ENCODE measurements at places on chromosomes 5 and 9.

DNA sequence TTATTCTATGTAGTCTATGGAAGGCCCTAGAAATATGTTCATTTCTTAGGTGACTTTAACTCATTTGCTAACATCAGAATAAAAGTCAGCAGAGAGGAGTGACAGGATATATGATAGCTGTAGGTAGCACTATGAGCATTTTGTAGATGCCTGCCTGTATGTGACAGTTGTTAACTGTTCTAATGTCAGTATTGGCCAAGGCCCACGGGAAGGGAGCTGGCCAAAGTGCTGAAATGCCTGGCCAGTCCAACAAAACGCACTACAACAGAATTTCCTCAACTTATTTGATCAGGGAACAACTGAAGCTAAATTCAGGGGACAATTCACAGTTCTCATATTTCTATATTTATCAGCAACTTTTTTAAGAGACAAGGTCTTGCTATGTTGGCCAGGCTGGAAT lies 20.8 kb downstream of the SV2C start:
- no peak for DNase-seq

- no peak for DNase-seq
These were observed 135.6 kb upstream of the SMARCA2 start for GRCh38 chr9:1879501-1879900.

DNA sequence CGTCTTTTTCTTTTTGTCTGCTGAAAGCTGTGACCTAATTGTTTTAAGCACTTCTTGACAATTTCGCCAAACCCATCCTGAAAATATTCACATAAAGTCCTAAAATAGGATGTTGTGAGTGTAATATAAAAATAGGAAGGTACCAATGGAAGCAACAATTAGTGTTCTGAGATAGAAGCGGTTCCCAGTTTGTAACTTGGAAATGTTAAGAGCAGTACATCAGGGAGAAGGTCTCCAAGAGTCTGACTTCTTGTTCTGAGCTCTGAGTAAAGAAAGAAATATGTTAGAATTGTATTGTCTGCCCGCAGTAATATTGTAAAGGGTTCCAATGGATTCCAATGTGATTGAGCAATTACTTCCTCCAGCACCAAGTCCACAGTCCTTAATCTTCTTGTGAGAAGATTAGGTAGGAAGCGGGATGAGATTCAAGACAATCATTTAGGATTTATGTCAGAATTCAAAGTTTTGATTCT lies 3.9 kb downstream of the VCAN start:
- no peak for DNase-seq

GRCh38 chr5:153974813-153975163 lies 63.9 kb downstream of the FAM114A2 start:
- no peak for DNase-seq

GRCh38 chr9:79667817-79668436 lies 96.2 kb downstream of the TLE4 start:
- no peak for DNase-seq

- no peak for DNase-seq
These were observed 20.6 kb upstream of the PTGES start for GRCh38 chr9:129773262-129774048.

- DNase-seq: no peak
These were observed 146.1 kb upstream of the ZNF462 start for GRCh38 chr9:106716820-106717219.

DNA sequence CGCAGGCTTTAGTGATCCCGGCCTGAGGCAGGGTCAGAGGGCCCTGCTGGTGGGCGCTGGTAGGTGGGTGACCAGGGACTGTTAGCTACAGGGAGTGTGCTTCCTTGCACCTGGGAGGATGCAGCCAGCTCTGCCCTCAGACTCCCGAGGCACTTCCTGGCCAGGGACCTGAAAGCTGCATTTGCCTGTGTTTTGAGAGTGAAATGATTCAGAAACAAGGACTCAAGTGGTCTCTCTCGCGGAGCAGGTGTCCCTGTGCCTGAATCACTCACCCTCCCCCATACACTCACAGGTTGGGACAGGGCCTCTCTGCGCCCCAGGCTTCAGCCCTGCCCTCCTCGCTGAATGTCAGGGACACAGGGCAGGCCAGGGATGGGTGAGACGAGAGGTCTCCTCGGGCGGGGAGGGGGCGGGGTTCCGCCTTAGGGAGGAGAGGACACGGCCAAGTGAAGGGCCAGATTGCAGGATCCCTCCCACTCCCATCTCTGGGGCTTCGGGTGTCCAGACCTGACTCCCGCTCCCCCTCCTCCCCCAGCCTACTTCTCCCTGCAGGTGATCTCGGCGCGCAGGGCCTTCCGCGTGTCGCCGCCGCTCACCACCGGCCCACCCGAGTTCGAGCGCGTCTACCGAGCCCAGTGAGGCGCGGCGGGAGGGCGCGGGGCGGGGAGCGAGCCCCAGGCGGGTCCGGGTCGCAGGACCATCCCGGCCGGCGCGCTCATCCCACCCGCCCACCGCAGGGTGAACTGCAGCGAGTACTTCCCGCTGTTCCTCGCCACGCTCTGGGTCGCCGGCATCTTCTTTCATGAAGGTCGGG lies 1.5 kb downstream of the LTC4S start:
- DNase-seq: peak; percentile 32

DNA sequence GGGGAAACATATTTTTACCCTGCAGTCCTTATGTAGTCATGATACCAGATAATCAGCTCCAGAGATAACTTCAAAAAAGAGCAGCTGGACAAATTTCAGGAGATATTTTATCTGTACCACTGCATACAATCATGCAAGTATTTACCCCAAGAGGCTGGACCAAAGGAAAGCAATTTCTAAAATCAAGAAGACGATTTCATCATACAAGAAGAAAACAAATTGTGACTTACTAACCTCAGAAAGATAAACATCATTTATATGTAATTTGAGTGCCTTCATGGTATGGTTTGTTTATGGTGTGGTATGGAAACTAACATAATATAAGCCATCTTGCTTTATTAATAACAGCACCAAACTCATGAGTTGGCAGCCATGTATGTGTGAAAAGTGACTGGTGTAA lies 603.6 kb downstream of the PSAT1 start:
- no peak for DNase-seq

GRCh38 chr9:14993061-14993800 lies 83.0 kb upstream of the FREM1 start:
- DNase-seq: peak; percentile 55

GRCh38 chr9:101691657-101692056 lies 46.8 kb downstream of the GRIN3A start:
- no peak for DNase-seq

DNA sequence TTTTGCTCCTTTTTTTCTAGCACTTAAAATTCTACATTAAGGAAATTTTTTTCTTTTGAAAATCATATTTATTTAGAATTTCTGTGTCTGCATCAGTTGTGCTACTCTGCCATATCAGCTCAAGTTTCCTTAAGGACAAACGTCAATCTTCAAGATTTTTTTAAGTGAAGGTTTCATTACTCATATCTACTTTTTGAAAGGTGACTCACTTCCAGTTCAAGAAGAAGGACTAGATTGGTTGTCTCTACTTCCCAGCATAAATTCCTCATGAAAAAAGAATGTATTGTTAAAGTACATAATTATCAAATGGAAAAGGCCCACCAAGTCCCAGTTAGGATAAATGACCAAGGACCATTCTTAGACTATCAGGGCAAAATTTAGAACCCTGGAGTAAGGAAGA lies 626.5 kb downstream of the DMRTA1 start:
- no peak for DNase-seq

DNA sequence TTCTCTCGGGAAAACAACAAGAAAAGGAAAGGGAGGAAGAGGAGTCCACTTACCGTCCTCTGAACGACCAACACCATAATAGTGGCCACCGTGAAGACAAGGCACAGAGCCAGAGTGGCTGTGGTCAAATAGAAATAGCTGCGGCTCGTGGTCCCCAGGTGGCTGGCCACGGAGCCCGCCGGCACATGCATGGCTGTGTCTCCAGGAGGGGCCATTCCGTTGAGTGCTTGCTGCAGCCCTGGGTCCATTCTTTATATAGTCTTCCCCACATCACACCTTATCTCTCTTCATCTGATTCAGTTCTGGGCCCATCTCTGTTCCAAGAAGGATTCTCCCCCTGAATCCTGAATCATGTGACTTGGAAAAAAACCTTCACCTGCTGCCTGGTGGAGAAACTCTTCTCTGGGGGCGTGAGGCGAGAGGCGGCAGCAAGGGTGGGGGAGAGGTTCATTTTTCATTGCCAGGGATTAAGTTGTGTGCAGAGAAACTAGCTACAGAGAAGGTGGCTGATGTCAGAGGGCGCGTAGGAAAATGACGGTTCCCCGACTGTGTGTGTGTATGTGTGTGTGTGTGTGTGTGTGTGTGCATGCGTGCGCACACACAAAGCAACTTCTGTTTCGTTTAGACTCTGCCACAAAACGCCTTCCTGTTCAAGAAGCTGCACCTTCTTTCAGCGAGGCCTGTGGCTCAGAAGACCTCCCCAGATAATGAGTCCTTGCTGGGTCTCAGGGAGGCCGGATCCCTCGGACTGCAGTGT lies at the start of gene TNFSF8:
TNFSF8 (minus strand) TSS at position 536 of the 757 bp plus-strand sequence; CDS start at position 248, 288 bp downstream.
- DNase-seq: no peak

DNA sequence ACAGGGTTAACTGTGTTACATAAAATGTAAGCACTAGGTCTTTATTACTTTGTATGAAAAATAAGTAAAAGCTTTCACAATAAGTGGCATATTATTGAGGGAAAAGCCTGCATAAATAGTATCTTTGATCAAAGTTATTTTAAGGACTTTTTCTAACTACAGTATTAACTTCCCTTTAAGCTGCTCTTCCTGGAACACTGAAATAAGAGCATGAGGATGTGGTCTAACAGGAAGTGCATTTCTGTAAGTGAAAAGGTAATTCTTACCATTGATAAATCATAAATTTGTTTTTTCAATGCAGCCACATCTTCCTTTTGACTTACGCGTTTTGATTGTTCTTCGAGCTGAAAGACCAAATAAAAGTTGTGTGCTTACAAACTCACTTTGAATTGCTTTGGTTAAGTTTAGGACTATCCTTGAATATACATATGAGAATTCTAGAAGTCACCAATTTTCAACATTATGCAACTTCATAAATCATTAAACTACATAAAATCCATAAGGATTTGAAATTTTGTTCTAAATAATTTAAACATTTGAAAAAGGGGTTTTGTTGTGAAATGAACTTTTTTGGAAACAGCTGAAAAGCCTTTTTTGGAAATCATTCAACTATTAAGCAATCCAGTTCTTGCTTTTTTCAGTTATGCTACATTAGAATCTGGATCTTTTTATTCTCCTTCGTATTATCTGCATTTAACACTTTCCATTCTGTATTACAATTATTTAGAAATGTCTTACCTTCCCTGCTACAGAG lies 50.6 kb downstream of the RASEF start:
- no peak for DNase-seq

DNA sequence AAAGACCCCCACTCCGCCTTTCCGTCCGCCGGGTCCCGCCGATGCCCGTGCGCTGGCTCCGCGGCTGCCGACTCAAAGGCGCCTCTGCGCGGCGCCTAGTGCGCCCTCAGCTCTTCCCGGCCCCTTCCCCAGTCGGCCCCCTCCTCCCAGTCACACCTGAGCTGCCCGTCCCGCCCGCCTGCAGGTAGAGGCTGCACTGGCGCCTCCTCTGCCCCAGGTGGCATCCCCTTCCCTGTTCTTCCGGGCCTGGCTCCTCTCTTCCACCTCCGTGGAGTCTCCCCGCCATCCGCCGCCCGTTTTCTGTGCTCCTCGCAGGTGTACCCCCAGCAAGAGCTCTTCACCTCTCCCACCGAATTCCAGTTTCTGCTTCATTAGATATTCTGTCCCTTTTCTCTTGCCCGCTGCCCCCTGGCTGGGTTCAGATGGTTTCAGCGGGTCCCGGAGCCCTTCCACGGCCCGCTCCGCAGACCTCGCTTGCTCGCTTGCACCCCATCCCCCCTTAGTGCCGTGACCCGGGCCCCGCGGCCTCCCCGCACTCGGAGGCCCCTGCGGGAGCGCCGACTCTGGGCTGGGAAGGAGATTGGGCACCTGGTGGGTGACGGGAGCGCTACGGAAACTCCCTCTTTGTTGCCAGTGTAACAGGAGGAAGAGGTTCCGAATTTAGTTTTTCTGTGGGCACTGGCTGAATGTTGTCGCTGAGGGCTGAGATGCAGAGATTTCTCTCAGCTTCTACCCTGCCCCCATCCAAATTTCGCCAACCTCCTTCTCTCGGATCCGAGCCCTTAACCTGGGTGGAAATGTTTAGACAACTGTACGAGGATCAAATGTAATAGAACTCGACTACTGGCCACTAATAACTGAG lies 809 bp downstream of the SLC44A1 start:
- peak; percentile 37 for DNase-seq

- DNase-seq: no peak
These were observed 1046.2 kb upstream of the DMAC1 start for GRCh38 chr9:8845808-8846207.

- DNase-seq: no peak
These were observed 339.7 kb downstream of the TMEM232 start for GRCh38 chr5:110386782-110387181.

- peak; percentile 62 for DNase-seq
These were observed 135.9 kb downstream of the MACROH2A1 start for GRCh38 chr5:135263022-135263668.

GRCh38 chr5:21680641-21681040 lies 1172.5 kb downstream of the CDH12 start:
- no peak for DNase-seq

DNA sequence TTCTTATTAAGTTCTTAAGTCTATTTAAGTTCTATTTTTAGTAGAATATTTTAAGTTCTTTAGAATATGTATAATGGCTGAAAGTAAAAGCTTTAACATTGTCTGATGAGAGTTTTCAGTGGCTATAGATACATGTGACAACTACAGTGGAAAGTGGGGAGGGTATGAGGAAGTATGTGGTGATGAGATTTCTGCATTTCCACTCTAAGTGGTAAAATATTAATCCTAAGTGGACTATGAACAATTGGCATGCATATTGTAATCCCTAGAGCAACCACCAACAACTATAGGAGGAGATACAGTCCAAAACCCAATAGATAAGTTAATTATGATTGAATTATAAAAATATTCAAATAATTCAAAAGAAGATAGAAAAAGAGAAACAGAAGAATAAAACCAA lies 183.6 kb downstream of the GADD45G start:
- DNase-seq: no peak

GRCh38 chr5:139871614-139872013 lies 76.0 kb downstream of the PSD2 start:
- DNase-seq: no peak

DNA sequence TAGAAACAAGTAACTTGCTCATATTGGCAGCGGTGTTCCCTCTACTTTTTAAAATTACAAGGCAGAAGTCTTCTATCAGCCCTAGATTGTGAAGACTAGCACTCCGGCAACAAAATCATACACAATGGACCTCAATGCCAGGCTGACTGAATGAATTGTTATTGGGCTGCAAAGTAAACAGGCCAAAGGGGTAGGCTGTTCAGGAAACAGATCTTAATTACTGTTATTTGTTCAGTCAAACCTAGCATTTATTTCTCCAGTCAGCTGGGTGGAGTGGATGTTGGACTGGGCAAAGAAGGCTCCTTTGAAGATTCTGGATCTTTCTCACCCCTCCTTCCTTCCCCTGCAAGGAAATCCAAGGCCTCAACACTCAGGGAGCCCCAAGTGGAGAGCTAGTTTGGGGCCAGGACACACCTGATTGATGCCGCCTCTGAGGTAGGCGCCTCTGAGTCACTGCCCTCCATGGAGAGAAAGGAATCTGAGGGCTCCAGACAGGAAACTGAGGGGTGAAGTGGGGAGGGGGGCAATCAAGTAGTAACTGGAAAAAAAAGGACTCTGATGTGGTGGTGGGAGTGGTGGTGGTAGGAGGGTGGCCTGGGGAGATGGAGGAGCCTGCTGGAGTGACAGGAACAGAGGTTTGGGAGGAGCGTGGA lies 35.5 kb downstream of the SERINC5 start:
- DNase-seq: no peak

GRCh38 chr9:6955251-6955921 lies 197.6 kb downstream of the KDM4C start:
- DNase-seq: no peak

GRCh38 chr5:99775189-99775588 lies 760.0 kb upstream of the FAM174A start:
- DNase-seq: no peak

All from gastrocnemius medialis (tissue), 4 donors.